ENCODE measurements at places on chromosomes 12 and 14.

DNA sequence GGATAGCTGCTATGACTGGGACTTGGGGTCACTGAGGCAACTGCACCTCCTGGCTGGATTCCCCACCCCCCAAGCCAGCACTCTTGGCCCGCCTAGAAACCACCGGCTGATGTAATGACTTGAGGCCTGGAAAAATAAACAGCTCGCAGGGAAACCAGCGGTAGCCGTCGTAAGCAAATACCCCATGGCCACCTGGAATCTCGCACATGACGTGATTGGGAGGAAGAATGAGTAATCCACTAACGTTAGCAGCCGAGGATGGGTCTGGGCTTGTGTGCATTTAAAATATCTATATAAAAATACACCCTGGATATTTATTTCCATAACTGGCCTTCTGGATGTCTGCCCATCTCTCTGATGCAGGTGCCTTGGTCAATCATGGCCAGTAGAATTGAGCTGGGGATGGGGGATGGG, 120.1 kb downstream of the SMOC1 start:
- DNase-seq, result no peak

DNA sequence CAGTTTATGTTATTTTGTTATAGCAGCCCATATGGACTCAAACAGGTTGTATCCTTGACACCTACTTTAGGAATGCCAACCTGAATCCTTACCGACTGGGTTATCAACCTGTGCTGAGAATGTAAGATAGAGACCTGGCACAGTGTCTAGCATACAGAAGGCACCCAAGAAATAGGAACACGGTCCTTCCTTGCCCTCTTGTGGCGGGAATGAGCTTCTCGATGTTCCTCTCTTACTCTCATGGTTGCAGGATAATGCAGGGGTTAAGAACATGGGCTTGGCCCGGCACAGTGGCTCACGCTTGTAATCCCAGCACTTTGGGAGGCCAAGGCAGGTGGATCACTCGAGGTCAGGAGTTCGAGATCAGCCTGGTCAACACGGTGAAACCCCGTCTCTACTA, 6.5 kb downstream of the C12orf43 start:
- no peak for DNase-seq

- no peak for DNase-seq
Measured at GRCh38 chr12:128483526-128484255, 216.7 kb downstream of the TMEM132C start.

DNA sequence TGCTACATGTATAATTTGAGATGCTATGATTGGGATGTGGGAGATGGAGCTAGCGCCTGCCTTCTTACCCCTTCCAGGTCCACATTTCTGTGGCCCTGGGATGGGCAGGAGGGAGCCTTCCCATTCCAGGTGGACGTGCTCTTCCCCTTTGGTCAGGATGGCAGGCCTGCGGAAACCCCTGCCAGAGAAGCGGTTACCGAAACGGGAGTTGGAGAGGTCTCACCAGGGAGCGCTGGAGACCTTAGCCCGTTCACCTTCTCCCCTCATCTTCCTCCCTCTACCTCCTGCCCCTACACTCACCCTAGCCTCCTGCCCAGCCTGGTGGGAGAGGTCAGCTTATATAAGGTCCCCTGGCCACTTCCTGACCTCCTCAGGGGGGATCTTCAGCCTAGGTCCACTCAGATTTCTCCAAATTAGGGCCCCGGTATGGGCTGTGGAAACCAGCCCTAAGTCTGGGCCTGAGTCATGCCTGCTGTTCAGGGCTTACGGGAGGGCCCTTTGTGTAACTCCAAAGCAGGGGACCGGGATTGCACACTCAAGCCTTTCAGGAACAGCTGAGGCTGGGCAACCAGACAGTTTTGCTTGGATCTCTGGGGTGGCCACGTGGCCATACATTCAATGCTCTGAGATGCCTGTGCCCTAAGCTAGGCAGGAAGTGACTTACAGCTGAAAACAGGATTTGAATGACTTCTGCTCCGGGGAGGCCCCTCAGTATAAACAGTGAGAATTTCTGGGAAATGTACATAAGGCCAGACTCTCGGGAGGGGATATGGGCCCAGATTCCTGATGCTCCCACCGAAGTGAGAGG, 10.2 kb upstream of the MEG3 start:
- DNase-seq, result no peak

DNA sequence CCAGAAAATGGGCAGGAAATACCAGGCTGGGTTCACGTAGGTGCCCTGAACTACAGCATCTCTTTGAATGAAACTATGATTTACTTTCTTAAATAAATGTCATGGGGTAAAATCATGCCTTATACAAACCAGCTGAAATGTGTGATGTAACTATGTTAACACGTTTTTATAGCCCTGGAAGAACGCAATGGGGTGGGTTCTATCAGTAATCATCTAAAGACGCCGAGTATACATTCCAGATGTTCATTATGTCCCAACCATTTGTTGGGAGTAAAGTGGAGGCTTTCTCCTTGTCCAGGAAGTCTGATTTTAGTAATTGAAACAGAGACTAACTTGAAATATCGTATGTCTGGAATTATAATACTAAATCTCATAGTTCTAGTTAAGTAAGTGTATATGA, 16.2 kb upstream of the IGF1 start:
- no peak for DNase-seq

DNA sequence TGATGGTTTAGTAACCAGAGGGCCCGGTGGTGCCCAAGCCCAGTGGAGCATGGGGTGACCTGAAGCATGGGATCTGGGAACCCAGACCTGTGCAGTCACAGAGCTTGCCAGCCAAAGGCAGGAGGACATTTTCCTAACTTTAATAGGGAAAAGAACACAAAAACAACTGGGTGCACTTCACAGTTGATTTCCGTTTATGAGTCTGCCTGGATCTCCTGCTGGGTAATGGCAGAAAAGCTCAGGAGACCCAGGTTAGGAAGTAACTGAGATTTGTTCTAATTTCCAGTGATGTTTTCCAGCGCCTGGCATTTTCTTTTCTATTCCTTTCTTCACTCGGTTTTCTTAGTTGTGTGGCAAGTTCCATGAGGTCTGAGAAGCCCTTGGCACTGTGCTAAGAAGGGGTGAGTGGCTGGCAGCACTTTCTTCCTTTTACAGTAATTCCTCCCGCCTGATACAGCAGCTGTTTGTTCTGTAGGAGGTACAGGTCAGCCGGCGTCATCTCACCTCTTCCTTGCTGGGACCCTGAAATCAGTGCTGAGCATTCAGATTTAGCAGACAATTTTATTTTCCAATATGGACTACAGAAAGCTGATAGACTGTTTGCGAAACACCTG, 5.1 kb downstream of the CACNA1C start:
- no peak for DNase-seq

DNA sequence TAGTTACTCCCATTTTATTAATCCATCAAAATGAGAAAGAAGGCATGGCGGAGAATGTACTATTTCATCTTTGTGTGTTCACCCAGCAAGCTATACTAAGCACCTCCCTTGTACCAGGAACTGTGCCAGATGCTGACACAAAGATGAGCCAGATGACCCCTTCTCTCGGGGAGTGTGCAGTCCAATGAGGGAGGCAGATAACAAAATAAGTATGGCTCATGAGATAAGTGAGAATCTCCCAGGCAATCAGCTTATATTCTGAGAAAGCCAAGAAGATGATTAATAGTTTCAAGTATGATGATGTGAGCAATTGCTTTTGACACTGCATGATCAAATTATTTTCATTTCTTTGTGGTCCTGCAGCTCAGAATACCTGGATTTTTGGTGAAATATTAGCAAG, 1.3 kb upstream of the TMEM233 start:
- DNase-seq, result no peak

GRCh38 chr12:109639151-109639872, 65.7 kb downstream of the MVK start:
- no peak for DNase-seq

DNA sequence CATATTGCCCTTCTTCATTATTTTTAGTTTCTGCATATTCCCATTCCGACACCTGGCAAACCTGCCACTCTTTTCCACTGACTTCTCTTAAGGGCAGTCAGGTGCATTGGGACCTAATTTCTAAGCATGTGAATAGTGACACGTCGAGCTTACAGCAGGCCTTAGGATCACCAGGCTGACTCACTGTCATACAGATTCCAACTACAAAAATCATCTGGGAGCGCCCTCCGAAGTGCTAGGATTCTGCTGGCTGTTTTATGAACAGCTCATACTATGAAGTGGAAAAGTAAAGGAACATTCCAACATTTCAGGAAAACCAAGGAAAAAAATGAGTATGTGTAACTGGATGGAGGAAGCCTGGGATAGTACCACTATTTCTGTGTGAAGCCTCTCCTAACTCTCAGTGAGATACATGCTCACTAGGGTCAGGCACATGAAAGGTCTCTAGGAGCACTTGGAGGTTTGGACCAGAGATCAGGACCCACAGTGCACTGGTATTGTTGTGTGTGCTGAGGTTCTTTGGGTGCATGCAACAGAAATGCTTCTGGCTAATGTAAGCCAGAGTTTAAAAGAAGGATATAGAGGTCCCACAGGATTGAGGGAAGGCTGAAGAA, 257.4 kb downstream of the ZFP36L1 start:
- no peak for DNase-seq

GRCh38 chr14:72891666-72892102, 2.2 kb downstream of the DPF3 start:
- DNase-seq, result no peak

- DNase-seq, result no peak
Measured at GRCh38 chr12:56271031-56271430, 4.3 kb downstream of the COQ10A start.

- no peak for DNase-seq
Measured at GRCh38 chr14:32571995-32572866, 243.1 kb downstream of the AKAP6 start.

DNA sequence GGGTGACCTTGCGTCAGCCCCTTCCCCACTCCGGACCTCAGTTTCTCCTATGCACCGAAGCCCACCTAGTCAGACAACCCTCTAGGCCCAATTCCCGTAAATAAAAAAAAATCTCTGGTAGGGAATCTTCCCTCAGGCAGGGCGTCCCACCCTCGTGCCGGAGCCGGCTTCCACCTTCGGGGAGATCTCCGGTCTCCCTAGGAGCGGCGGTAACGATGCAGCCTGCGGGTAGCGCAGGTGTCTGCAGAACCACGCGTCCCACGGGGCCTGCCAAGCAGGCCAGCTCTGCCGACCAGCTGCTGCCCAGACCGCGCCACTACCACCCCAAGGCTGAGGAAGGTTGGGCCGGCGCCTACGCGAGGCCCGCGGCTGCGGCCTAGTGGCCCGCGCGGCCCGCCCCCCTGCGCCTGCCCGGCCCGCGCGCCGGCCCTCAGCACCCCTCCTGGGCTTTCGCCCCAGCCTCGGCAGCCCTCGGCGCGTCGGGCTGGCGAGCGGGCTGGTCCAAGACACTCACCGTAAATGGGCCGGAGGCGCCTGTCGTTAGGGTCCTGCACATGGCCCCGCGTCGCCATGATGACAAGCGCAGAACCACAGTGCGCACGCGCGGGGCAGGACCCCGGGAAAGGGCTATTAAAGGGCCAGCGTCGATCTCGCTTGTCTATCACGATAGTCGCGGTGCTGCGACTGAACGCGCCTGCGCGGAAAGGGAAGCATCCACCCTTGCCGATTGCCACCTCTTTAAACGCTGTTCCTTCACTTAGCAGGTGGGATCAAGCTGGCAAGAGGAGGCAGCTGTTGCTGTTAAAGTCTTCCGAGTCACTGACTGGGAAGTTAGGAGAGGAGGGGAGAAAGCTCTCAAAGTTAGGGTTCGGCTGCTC, at the start of gene NAA25:
NAA25 (minus strand) TSS at position 582 of the 878 bp plus-strand sequence; CDS start at position 572, 10 bp downstream.
- peak; percentile 83 for DNase-seq

DNA sequence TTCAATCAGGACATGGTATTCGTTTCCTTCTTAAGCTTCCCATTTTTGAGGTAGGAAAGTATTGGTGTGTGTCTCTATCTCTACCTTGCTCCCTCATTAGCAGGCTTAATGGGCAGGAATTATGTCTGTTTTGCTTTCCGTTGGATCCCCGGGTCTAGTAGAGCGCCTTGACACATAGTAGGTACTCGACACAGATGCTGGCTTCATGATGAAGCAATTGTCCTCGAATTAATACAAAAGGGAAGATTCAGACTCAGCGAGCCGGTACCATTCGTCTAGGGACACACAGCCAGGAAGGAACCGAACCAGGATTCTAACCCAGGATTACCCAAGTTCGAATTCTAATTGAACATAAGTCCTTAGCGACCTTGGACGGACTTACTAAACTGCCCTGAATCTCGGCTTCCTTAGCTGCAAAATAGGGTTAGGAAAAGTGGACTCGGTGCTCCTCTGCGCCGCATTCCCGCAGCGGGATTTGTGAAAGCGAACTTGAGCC, 496 bp upstream of the ISCU start:
- no peak for DNase-seq

DNA sequence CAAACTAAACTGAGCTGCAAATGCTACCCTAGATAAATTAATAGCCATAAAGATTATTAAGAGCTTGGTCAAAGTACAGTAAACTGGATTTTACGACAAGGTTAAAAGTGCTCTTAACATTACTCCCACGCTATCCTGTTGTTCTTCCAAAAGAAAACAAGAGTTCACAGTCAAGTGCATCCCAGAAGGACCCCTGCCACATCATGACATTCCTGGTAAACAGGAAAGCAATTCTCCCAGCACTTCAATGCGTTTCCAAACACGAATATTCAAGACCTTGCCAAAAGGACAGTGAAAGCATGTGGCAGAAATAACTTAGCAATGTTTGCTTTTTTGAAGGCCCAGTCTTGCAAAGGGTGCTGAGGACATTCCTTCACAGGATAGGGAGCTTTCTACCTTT, 11.2 kb downstream of the SPRING1 start:
- DNase-seq, result no peak

GRCh38 chr12:95304673-95305198, 87.1 kb downstream of the VEZT start:
- no peak for DNase-seq

- no peak for DNase-seq
Measured at GRCh38 chr14:74526854-74527585, 33.5 kb downstream of the ISCA2 start.

- no peak for DNase-seq
Measured at GRCh38 chr12:96989916-96990315, 82.9 kb downstream of the NEDD1 start.

GRCh38 chr14:72049462-72049861, 117.2 kb downstream of the RGS6 start:
- peak; percentile 14 for DNase-seq

GRCh38 chr12:52164624-52165023, 27.2 kb downstream of the KRT80 start:
- no peak for DNase-seq

- DNase-seq, result no peak
Measured at GRCh38 chr12:100435957-100436356, 37.7 kb upstream of the NR1H4 start.

GRCh38 chr12:81257947-81258551, 180.2 kb downstream of the ACSS3 start:
- DNase-seq, result no peak

GRCh38 chr14:28163897-28164296, 602.7 kb upstream of the FOXG1 start:
- no peak for DNase-seq

GRCh38 chr14:79568594-79568993, 642.7 kb downstream of the DIO2 start:
- DNase-seq, result no peak
